ENCODE measurements at places on chromosomes 7 and 10. TPM values are rescaled to one million over a fixed set of nuclear protein-coding genes. Genes with fewer than 3 reads are reported as not detected.
A peak's percentile ranks its signal among the peaks of the same experiment; 100 is the strongest.

DNA sequence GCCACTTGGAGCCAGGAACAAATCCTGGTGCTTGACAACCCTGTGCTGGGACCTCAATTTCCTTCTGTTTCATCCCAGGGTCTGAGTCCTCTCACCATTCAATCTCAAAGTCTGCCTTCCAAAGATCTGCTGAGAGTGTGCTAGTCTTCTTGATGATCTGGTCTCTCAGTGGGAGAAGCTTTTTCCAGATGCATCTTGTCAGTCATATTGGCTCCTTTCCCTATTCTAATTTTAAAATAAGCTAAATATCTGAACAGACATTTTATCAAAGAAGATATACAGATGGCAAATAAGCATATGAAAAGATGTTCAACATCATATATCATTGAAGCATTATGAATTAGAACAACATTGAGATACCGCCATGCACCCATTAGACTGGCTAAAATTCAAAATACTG is 469.3 kb downstream of the NEBL start:
- no peak for DNase-seq

DNA sequence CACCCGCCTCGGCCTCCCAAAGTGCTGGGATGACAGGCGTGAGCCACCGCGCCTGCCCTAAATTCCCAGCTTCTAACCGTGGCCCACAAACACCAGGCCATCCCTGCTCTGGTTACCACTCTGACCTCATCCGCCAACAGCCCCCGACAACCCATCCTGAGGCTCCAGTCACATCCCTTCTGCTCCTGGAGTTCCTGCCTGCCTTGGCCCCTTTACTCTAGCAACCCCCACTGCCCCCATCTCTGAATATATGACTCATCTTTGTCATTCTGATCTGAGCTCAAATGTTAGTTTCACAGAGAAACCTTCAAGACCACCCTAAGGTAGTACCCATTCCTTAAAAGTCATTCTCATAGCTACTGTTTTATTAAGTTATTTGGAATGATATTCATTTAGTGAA is 26.6 kb downstream of the RHEB start:
- DNase-seq = no peak

DNA sequence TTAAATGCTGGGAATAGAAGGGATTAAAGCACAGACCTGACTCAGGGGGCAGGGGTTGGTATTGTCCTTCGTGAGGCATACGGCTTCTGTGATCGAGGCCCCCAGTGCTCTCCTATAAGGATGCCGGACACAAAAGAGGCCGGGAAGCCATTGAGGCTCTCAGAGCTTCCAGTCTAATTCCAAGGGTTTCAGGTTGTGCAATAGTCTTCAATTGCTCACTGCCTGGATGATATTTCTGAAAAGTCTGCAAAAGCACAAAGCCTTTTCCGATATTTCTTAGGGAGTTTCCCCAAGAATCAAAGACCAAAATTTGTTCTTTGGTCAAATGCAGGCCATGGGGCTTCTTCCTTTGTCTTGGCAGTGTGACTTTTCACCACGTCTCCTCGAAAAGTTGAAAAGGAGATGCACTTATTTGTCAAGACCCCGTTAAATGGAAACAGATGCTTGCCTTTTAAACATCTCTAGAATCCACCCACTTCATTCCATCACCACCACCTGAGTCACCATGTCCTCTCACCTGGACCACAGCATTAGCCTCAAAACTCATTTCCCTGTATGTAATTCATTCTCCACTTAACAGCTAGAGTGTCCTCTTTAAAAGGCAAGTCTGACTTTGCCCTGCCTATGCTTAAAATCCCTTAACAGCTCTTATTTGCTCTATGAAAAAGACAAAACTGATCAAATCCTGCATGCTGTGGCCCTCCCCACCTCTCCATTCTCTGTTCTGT is 134.8 kb upstream of the NAMPT start:
- no peak for DNase-seq

- no peak for DNase-seq
These were observed 244.4 kb upstream of the FZD1 start for GRCh38 chr7:91019686-91020385.

GRCh38 chr7:102286237-102287110 is at the start of gene SH2B2:
TSS of gene SH2B2 (plus strand) at chr7:102286868. CDS start at chr7:102300551, 13,683 bp downstream.
- no peak for DNase-seq

- DNase-seq = no peak
These were observed 244.1 kb upstream of the SEMA3C start for GRCh38 chr7:81162771-81163525.

- DNase-seq = no peak
These were observed 315.9 kb upstream of the ETV1 start for GRCh38 chr7:14305233-14305866.

- DNase-seq = no peak
These were observed 672 bp upstream of the DDX56 start for GRCh38 chr7:44574287-44574872.

DNA sequence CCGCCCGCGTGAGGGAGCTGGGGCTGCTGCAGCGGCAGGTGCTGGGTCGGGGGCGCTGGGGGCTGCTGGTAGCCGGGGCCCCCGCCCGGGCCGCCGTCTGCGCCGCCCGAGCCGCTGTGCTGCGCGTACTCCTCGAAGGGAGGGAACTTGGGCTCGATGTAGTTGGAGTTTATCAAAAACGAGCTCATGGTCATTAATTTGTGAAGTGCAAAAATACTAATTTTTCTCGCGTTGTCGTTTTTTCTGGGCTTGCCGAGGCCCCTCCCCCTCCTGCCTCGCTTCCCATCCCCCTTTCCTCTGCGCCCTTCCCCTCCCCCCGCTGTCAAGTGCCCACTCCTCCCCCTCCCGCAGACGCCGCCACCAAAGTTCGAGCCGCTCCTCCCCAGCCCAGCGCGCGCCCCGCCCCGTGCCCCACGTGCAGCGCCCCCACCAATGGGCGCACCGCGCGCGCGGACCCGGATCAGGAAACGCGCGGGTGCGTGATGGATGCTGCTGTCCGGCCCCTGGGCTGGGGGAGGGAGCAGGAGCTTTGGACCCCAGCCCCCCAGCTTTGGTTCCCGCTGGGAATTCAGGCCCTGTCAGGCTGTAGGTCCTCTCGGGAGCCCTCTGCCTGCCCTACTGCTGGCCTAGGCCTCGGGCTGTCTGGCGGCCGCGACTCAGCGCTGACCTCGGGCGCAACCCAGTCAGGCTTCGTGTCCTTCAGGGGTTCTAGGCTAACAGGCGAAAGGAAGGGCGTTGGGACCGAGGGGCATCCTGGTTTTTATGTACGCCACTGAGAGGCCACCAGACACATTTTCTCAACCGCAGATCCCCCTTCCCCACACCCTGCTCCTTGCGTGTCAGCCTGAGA is at the start of gene HOXA4:
TSS of gene HOXA4 (minus strand) at position 218 of the 850 bp plus-strand sequence. CDS start at position 194, 24 bp downstream.
- no peak for DNase-seq

- no peak for DNase-seq
These were observed 371.0 kb downstream of the DPP6 start for GRCh38 chr7:154423231-154423630.

Gene LRCH4
- total RNA-seq = 72.2 TPM

GRCh38 chr10:5968037-5968680 is 9.2 kb downstream of the IL15RA start:
- peak; percentile 54 for DNase-seq

DNA sequence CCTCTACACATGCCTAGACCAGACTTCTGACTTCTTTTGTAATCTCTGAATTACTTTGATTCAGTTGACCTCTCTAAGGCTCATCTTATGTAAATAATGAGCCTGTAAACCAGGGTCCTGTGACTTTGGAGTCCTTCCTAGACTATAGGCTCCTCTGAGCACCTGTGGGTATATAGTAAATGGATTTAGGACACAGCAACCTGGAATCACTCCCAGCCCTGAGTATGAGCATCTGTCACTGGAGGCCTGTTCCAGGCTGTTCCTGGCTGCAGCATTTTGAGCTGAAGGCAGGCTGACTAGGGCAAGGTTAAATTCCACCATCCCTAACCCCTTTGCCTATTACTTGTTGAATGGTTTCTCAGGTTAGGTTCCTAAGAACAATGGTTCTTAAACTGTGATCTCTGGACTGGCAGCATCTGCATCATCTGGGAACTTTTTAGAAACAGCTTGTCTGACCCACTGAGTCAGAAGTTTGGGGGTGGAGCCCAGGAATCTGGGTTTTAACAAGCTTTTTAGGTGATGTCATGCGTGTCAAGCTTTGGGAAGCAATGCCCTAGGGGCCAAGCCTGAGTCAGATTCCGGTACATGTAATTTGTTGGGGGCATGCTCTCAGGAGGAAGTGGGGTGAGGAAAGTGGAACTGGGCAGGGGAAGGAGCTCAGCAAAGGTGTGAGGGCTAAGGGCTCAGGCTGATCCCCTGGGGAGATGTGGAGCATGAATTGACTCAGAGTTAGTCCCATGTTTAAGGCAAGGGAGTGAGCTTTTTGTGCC is 28.2 kb downstream of the MINDY4 start:
- DNase-seq = peak; percentile 96

DNA sequence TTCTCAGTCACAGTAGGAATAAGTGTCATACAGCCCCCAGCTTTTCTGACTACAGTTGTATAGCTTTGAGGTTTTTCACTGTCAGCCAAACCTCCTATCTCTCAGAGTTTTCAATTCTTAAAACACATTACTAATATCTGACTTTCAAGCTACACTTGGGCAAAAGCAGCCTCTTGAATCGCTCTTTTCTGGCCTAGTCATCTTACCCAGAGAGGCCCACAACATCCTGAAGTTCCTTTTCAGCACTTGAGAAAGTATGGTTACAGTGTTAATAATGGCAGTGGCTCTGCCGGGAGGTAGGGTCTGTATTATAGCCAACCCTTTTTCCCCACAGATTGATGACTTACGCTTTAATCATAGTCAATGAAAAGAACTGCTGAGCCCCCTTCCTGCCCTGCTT is 181.0 kb downstream of the LRRC4 start:
- DNase-seq = no peak

Gene STEAP4
- 41.7 TPM for total RNA-seq

DNA sequence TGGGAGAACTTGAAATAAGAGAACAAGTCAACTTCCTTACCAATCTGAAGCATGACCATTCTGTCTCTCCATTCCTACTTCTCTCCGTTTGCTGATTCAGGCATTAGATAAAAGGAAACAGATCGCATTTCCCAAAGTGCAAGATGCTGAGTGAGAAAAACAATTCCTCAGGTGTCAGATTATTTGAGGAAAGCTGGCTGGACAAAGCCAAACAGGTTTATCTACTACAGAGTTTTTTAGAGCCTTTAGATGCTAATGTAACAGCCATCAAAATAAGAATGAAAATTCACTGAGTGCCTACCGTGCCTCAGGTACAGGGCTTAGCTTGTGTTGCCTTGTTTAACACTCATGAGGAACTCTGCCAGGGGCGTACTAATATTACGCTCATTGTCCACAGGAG is 135.9 kb upstream of the MBL2 start:
- no peak for DNase-seq

Gene ZNF804B
- total RNA-seq = not detected

Gene NOS3
- 22.8 TPM for total RNA-seq

DNA sequence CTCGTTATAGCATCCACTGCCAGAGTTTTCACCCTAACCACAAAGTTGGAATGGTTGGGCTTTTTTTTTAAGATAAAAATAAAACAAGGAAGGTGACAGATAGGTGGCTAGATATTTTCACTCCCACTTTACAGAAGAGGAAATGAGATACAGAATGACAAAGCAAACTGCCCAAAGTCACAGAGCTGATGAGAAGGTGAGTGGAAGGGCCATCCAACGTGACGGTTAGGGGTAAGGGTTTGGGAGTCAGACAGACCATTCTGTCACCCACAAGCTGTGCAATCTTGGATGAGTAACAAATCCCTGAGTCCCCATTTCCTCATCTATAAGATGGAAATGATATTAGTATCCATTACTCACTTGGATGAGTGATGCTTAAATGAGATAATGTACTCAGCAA is 106.9 kb upstream of the PDLIM1 start:
- DNase-seq = no peak

Gene AKR1C3
- 45.4 TPM for total RNA-seq

Gene TAS2R41
- total RNA-seq = not detected

DNA sequence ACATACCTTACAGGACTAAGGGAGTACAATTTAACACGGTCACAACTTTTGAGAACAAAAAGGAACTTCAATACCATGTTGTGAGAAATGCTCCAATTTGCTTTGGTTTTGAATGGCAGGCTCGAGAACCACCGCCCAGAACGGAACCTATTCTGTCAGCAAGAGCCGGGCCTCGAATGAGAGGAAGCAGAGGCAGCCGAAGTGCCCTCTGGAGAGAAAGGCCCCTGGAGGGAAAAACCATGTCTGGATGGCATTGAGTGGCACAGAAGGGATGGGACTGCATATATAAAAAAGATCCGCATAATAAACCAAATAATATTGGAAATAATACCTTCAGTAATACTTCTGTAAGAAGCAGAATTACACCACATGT is 85.6 kb downstream of the CHST15 start:
- no peak for DNase-seq

Gene DPYSL4
- total RNA-seq = 0.49 TPM

DNA sequence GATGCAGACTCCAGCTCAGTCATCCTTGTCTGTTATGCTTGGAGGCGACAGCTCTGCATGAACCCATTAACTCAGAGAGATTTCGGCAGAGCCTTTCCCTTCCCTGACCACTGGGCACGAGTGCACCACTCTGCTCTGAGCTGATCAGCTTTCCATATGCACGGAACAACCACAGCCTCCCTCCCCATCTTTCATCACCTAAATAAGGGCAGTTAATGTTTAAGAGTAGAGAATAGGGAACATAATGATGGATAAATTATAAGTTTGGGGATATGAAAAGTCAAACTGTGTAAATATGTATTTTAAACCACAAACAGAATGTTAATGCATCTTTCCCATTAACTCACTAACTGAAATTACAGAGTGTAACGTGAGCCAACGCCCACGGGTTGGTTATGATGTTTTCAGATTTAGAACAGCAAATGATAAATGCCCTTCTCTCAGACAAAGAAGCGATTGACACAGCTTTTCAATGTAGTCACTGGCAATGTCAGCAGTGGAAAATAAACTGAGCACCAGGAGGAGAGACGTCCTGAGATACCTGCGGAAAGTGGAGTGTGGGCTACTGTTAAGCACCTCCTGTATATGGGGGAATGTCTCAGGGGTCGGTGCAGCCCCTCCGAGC is 658.2 kb downstream of the LRMDA start:
- no peak for DNase-seq

GRCh38 chr7:36165059-36165458 is 12.0 kb downstream of the EEPD1 start:
- DNase-seq = no peak

DNA sequence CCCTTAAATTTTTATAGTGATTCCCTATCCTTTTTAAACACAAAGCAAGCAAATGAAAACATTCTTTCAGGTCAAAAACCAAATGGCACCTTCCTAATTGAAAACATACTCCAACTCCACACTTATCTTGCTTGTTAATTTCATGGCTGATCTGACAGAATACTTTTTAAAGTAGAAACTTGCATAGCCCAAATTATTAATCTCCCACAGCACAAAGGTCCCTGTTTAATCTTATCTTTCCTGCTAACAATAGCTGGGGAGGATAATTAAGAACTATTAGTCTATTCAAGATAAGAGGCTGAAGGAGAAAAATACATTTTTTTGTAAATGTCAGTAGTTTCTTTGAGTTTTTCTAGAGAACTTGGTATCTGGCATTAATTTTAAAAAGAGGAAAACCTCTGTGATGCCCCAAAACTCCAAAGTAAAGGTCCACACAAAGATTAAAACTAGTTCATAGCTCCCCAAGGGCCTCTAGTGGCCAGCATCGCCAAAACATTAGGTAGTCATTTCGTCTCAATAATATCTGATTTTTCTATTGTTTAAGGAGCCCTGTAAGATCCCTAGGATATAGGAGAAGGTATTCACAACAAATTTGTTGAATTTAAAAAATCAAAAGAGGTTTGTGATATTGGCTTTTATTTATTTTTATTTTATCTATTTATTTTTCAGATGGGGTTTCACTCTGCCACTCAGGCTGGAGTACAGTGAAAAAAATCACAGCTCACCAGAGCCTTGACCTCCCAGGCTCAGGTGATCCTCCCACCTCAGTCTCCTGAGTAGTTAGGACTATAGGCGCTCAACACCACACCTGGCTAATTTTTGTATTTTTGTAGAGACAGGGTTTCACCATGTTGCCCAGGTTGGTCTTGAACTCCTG is 14.7 kb downstream of the CDNF start:
- no peak for DNase-seq
